Myocyte (in vitro differentiated cells): ENCODE measurements at places on chromosomes 16 and 17. TPM values are rescaled to one million over a fixed set of nuclear protein-coding genes. Genes with fewer than 3 reads are reported as not detected.

OR4D1 gene
- total RNA-seq: not detected in 2 replicates

ACE gene
- total RNA-seq: 0.21 and 0.36 TPM in 2 replicates

USP6 gene
- total RNA-seq: 0.11 and 0.16 TPM in 2 replicates

SOCS1 gene
- total RNA-seq: 1.2 and 1.5 TPM in 2 replicates

TBC1D3C gene
- 1.2 and 1.6 TPM in 2 replicates for total RNA-seq

FBXO39 gene
- not detected in 2 replicates for total RNA-seq

FAM234A gene
- total RNA-seq: 162 and 222 TPM in 2 replicates

SHISA6 gene
- total RNA-seq: not detected in 2 replicates

EMP2 gene
- total RNA-seq: 53.0 and 72.1 TPM in 2 replicates

ZNF750 gene
- total RNA-seq: not detected in 2 replicates

PRR35 gene
- 2.9 and 12.5 TPM in 2 replicates for total RNA-seq

RRAD gene
- 26.3 and 60.5 TPM in 2 replicates for total RNA-seq

ZNF385C gene
- total RNA-seq: 0.05 and 0.36 TPM in 2 replicates

OR2C1 gene
- total RNA-seq: 0.88 TPM in 1 of 2 replicates, not detected in the other

SEZ6L2 gene
- total RNA-seq: 6.4 and 11.8 TPM in 2 replicates

DNA sequence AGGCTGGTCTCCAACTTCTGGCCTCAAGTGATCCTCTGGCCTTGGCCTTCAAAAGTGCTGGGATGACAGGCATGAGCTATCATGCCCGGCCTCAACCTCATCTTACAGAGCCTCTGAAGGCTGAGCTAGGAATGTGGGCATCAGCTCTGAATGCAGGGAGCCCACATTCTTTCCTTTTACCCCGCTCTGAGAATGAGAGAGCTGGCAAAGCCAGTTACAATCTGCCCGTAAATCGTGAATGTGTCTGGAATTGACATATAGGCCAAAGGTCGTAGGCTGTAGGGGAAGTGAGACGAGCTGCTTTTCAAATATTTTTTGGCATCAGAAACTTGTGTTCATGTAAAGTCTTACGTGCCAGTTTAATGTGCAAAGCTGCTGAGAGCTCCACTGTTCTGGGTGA, 4.5 kb downstream of the TMEM238L start:
- DNase-seq: no peak

GRCh38 chr16:49340466-49340865, 33.1 kb upstream of the C16orf78 start:
- no peak for DNase-seq

DNA sequence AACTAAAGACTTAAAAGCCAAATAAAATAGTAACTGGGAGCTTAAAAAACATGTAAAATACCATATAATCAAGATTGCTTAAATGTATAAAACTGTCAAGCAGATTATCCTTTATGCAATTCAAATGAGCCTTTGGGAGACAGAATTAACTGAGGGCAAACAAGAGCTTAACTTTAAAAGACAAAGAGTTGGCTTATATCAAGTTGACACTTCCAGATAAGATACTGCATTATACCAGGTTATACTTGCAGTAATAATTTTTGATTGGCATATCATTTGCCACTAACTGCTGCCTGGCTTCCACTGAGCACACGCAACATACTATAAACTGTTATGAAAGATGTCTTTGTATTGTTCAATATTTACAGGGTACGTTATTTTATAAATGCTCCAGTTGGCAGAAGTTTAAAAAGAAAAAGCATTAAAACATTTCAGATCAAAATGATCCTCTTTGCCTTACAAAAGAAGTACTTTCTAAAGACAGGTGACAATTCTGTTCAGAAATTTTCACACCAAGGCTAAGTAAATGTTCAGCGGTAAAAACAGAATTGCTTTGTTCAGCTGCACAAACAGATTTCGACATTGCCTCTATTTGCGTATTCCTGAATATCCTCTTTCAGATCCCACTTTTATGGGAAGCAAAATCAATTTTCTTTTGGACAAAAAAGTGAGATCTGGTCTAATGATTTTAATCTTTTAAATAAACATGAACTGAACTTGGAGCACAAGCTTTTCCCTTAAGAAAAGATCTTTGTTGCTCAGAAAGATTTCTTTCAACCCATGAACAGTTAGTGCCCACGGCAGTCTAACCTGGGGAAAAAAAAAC, 50.7 kb downstream of the TOX3 start:
- DNase-seq: no peak

- DNase-seq: peak; percentile 46
Observed at GRCh38 chr17:21549107-21549687, 143.1 kb upstream of the KCNJ18 start.

- no peak for DNase-seq
Observed at GRCh38 chr16:84565669-84566495, 52.0 kb downstream of the COTL1 start.

GRCh38 chr17:30389756-30390300, 11.1 kb downstream of the CPD start:
- DNase-seq: no peak
